ENCODE measurements at places on chromosomes 6 and 20.

- no peak for DNase-seq
Observed at GRCh38 chr6:156848533-156848932, 71.4 kb downstream of the ARID1B start.

- no peak for DNase-seq
Observed at GRCh38 chr20:12599494-12599893, 409.3 kb upstream of the SPTLC3 start.

- no peak for DNase-seq
Observed at GRCh38 chr20:57682184-57683101, 27.4 kb downstream of the PMEPA1 start.

DNA sequence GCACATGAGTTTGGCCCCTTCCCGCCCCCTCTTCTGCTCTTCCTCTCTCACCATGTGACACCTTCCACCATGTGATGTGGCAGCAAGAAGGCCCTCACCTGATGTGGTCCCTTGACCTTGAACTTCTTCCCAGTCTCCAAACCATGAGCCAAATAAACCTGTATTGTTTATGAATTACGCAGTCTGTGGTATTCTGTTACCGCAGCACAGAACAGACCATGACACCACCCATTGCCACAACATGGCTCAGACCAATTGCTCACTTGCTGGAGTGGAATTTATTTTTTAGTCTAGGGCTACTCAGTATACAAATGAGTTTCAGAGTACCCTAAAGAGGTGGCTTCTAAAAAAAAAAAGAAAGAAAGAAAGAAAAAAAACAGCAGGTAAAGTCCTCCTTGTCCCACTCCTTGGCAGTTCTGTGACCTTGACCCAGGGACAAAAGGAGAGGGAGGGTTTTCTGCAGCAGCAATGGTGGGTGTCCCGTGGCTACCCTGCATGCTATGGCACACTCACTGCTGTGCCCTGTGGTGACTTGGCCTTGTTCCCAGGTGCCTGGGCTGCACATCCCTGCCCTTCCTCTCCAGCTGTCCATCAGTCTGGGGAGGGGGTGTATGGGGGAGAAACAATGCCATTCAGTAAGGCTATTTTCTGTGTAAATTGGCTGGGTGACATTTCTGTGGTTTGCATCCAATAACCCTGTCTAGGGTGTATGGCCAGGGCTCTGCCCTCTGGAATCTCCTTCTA is 5.4 kb upstream of the VSX1 start:
- no peak for DNase-seq

- no peak for DNase-seq
Observed at GRCh38 chr20:1336699-1337367, 7.9 kb upstream of the SDCBP2 start.

- DNase-seq: no peak
Observed at GRCh38 chr6:52359403-52359802, 2.5 kb upstream of the PAQR8 start.

- DNase-seq: no peak
Observed at GRCh38 chr20:48626226-48626937, 201.4 kb downstream of the PREX1 start.

- DNase-seq: no peak
Observed at GRCh38 chr6:134740473-134741199, 209.3 kb downstream of the ALDH8A1 start.

DNA sequence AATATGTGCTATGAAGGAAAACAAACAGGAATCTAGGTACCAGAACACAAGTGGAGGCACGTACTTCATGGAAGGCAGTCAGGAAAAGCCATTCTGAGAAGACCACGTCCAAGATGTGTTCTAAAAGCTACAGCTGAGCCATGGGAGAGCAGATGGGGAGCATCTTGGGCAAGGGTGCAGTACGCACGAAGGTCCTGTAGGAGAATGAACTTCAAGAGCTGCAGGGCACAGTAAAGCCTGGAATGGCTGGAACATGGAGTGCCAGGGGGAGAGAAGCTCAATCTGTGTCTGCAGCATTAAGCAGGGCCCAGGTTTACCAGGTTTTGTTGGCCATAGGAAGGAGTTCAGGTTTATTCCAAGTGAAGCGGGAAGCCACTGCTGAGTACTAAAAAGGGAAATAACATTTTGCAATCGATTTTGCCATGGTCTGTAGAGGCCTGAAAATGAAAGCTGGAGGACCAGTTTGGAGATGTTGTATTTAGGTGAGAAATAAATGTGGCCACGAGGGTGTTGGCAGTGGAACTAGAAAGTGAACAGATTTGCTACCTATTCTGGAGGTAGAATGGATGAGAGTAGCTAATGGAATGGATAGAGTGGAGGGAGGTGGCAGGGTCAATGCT is 29.9 kb downstream of the ADTRP start:
- no peak for DNase-seq

GRCh38 chr6:86961455-86962200 is 24.3 kb downstream of the HTR1E start:
- DNase-seq: no peak

- DNase-seq: no peak
Observed at GRCh38 chr20:4449957-4450715, 271.6 kb upstream of the PRND start.

GRCh38 chr6:31935823-31936222 is 8.3 kb downstream of the C2 start:
- DNase-seq: no peak

DNA sequence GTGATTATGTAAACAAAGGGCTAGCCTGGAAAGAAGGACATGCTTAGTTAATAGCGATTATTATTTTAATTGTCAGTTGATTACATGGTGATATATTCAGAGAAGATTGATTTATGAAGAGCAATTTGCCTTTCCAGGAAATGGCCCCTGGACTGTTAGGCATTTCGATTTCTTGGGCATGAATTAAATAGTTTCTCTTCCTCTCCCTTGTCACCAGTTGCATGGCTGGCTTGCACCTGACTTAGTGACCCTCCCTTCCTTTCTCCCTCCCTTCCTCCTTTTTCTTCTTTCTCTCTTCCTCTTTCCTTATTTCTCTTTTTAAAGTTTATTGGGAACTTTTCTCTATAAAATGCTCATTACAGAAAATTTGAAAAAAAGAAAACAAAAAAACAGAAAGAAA is 235.4 kb downstream of the CDC5L start:
- no peak for DNase-seq

GRCh38 chr20:23309781-23310180 is 40.8 kb upstream of the NXT1 start:
- no peak for DNase-seq

DNA sequence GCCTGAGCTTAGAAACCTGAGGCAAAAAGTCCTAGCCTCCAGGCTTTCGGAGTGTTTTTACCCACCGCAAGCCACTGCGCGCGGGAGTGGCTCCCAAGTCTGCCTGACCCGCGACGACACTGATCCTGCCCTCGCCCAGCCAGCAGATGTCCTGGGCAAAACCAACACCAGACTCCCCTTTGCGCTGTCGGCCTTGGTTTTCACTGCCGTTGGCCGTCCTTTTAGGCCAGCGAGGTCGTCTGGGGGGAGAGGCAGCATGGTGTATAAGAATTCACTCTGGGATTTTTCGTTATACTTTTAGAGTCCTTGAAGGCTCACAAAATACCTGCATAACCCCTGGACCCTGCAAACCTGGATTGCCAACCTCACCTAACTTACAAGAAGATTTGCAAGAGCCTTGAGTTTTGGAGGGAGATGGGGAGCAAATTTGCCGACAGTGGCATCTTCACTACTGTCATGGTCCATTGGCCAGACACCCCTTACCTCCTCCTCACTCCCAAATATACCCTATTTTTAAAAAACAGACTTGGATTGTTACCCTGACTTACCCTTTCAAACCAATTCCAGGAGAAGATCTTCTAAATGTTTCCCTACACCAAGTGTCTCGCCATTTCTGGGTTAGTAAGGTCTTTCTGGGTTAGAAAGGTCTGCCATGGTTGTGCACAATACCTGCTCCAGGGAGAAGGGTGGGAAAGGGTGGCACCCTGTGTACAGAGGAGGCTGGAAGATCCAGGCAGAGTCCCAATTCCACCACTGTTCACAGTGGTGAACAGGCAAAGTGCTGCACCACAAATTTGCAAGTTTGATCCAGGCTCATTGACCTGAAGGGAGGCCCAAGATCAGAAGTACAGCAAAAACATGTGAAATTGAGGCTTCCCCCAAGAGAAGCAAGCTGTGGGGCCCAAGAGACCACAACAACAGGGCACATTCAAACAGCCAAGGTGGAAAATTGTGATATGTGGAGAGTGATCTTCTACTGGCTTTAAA is 4.4 kb downstream of the FOXA2 start:
- DNase-seq: no peak

GRCh38 chr20:62439218-62439617 is 11.9 kb upstream of the RBBP8NL start:
- DNase-seq: no peak

GRCh38 chr20:6044115-6044514 is 9.7 kb downstream of the LRRN4 start:
- no peak for DNase-seq

GRCh38 chr6:32816746-32817204 is at the start of gene HLA-DOB:
Gene HLA-DOB, minus strand, starts transcription at chr6:32817002. Its CDS starts 51 bp downstream, at chr6:32816951.
- no peak for DNase-seq

- DNase-seq: no peak
Observed at GRCh38 chr6:50831186-50831585, 12.5 kb downstream of the TFAP2B start.

DNA sequence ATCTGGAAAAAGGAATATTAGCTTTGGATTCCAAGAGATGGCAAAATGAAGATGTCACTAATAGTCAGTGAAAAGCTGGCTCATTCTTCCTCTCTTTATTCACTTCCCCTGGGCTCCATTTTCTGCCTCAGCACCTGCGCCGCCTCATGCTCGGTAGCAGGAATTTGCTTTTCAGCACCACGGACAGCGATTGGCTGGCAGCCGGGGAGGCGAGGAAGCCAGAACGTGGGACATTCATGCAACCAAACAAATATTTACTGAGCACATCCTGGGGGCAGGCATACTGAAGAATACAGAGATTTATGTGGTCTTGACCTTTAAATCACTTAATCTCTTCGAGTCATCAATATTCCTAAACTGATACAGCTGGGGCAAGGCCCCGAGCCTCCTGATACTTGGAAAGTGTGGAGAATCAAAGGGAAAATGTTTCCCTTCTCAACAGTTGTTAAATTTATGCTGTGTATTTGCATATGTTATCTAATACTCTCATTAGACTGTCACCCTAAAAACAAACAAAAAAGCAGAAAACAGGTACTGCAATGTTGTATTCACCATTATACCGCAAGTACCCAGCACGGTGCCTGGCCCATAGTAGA is 12.1 kb upstream of the PDYN start:
- peak; percentile 25 for DNase-seq

GRCh38 chr6:100353276-100354015 is 111.3 kb downstream of the SIM1 start:
- no peak for DNase-seq

- DNase-seq: no peak
Observed at GRCh38 chr20:57396212-57396983, 5.2 kb downstream of the RBM38 start.

GRCh38 chr20:42686057-42686456 is 503.6 kb downstream of the PTPRT start:
- DNase-seq: no peak

- no peak for DNase-seq
Observed at GRCh38 chr6:140590641-140591040, 1216.2 kb upstream of the CITED2 start.

DNA sequence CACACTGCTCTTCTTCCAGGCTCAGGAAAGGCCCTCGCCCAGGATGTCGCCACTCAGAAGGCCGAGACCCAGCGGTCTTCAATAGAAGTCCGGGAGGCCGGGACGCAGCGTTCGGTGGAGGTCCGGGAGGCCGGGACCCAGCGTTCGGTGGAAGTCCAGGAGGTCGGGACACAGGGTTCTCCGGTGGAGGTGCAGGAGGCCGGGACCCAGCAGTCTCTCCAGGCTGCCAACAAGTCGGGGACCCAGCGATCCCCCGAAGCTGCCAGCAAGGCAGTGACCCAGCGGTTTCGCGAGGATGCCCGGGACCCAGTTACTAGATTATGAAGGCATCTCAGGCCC is 1.0 kb downstream of the KHDC3L start:
- no peak for DNase-seq

GRCh38 chr6:54873599-54873998 is 27.0 kb downstream of the FAM83B start:
- DNase-seq: no peak

DNA sequence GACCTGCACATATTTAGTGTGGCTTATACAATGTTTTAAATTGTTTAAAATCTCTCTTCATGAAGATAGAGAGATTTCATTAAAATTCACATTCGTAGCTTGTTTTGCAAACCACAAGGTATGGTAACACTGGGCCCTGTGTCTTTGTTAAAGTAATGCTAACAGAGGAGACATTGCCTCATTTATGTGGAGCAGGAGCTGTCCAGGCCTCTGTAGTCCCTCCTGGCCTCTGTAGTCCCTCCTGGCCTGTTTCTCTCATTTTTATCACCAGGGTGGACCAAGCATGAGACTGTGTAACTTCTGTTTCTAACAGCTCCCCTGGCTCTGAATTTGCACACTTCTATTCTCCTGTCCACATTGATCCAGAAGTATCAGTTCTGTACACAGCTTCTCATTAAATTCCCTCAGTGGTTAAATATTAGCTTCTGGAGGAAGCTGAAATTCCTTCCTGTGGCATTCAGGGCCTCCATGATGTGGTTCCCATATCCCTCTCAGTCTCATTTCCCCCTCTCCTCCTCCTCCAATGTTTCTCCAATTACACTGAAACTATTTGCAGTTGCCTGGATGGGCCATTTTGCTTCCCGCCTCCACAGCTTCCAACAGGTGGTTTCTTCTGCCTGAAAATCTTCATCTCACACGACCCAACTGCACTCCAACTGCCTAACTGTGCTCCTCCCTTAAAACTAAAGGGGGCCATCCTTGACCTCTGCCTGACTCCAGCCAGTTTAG is 340.4 kb downstream of the SYNE1 start:
- no peak for DNase-seq

DNA sequence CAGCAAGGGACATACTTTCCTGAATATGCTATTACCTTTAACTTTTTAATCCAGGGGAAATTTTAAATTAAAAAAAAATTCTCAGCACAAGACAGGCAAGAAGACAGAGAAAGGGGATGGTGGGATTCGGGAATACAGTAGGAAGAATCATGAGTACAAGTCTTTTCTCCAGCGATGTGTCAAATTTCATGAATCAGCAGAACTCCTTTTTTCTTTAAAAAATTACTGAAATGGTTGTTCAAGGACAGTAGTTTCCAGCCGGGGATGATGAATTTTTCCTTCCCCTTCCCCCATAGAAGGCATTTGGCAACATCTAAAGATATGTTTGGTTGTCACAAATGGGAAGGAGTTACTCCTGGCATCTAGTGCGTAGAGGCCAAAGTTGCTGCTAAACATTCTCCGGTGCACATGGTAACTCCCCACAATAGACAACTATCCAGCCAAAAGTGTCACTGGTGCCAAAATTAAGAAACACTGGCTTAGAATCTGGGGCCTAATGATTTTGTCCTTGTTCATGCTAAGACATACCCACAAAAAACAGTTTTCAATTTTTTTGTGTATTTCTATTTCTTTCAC is 450.2 kb downstream of the CBLN4 start:
- DNase-seq: no peak

DNA sequence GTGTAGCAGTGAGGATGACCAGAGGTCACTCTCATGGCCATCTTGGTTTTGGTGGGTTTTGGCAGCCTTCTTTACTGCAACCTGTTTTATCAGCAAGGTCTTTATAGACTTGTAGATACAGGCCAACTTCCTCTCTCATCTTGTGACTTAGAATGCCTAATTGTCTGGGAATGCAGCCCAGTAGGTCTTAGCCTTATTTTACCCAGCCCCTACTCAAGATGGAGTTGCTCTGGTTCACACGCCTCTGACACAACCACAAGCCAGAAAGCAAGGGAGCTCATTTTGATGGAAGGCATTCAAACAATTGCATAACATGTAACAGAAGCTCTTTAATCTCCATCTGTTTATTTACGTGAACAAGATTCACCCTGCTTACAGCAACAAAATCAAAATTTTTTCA is 492.0 kb upstream of the SULF2 start:
- no peak for DNase-seq

All from T-helper 17 cell (primary cell).